Activated CD4-positive, alpha-beta T cell treated with anti-CD3 and anti-CD28 coated beads for 1 hour (primary cell): ENCODE measurements at places on chromosomes 12 and 14.

DNA sequence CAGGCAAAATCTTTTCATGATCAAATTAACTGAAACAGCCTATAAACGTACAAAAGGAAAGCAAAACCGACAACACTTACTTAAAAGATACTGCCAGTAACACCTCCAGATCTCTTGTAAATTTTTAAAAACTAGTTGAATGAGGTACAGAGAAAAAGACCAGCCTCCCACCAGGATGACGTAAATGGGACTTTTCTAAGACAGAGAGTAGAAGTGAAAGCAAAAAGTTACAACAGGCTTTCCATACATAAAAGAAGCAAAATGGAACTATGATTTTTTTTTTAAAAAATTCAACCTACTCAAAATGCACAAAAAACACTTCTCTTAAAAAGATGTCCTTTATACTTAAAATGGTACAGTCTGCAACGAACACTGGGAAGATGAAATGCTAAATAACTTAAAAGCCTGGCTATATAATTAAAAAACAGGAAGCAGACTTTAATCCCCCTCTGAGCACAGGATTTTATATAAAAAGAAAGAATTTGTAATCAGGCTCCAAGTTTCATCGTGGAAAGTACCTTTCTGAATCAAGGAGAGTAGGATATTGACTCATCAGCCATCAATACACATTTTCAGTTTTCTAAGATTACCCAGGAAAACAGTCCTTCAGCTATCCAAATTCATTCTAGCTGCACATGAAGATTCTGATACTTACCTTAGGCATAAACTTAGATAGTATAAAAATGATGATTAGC lies 14.2 kb upstream of the MYO1A start:
- no peak for DNase-seq

GRCh38 chr14:49424436-49425331 lies 161.5 kb downstream of the RPS29 start:
- no peak for DNase-seq

GRCh38 chr12:128267131-128267622 lies at the start of gene TMEM132C:
TMEM132C (plus strand) TSS chr12:128267170; CDS start chr12:128267403, 233 bp downstream.
- no peak for DNase-seq

- DNase-seq, result no peak
These were observed 486.2 kb downstream of the RAD51B start for GRCh38 chr14:68305738-68306137.

GRCh38 chr12:115988212-115988611 lies 289.3 kb downstream of the MED13L start:
- DNase-seq, result no peak

DNA sequence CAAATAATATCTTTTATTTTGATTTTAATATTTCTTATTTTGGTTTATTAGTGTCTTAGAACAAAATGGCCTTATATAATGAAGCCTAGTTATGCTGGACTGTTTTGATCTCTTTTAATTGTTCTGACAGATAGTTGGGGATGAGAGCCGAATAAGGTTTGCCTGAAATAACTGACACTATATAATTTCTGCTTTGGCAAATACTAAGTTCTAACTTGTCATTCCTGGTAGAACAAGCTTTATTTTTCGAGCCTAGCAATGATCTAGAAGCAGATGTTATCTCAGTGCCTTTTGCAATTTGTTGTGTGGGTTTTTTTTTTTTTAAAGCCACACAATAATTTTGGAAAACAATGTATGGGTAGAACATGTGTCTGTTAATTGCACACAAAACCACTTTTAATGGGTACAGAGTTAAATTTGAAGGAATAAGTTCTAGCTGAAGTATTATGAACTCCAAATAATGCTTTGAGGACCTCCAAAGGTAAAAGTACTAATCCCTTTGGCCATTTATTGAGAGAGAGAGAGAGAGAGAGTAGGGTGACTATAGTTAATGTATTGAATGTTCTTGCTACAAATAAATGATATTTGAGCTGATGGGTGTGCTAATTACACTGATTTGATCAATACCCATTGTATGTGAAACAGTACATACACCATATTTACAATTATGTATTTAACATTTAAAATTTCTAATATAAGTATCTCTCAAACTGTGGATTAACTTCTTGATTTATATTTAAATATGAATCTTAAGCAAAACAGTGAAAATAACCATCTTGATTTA lies 35.0 kb downstream of the MDM2 start:
- no peak for DNase-seq

- no peak for DNase-seq
These were observed 82.6 kb downstream of the SLCO1A2 start for GRCh38 chr12:21252070-21252469.
